SK-N-SH (cell line): ENCODE measurements at places on chromosomes 7 and 10. TPM values are rescaled to one million over a fixed set of nuclear protein-coding genes. Genes with fewer than 3 reads are reported as not detected.
A peak's percentile ranks its signal among the peaks of the same experiment; 100 is the strongest.

The SFXN3 gene
- polyA plus RNA-seq: 142 and 229 TPM in 2 replicates

The SLC13A4 gene
- 0.23 and 0.30 TPM in 2 replicates for polyA plus RNA-seq

The ZEB1 gene
- polyA plus RNA-seq: 5.4 and 6.6 TPM in 2 replicates

The CTTNBP2 gene
- polyA plus RNA-seq: not detected in 2 replicates

GRCh38 chr7:77538281-77539212 is 1.5 kb downstream of the PTPN12 start:
- peak; percentile 73 for DNase-seq

DNA sequence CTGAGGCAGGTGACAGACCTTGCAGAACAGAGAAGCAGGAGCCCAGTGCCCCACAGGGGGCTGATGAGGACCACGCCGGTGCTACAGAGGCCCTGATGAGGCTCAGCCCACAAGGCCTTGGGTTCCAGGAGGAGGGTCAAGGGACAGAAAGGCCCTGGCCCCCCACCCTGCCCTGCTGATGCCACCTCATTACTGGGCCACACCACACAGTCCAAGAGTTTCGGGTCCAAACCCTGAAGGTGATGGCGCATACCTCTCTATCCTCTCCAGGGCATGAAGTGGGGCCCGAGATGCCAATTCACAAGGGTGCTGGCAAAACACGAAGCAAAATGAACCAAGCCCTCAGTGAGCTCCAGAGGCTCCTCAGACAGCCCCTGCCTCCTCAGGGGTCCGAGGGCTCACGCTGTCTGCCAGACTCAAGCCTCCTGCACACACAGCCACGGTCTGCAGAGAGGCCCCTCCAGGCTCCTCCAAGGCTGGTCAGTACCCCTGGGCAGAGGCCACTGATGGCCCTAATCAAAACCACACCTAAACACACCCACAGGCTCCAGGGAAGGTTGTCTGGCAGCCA is 32.3 kb downstream of the RASGEF1A start:
- no peak for DNase-seq

DNA sequence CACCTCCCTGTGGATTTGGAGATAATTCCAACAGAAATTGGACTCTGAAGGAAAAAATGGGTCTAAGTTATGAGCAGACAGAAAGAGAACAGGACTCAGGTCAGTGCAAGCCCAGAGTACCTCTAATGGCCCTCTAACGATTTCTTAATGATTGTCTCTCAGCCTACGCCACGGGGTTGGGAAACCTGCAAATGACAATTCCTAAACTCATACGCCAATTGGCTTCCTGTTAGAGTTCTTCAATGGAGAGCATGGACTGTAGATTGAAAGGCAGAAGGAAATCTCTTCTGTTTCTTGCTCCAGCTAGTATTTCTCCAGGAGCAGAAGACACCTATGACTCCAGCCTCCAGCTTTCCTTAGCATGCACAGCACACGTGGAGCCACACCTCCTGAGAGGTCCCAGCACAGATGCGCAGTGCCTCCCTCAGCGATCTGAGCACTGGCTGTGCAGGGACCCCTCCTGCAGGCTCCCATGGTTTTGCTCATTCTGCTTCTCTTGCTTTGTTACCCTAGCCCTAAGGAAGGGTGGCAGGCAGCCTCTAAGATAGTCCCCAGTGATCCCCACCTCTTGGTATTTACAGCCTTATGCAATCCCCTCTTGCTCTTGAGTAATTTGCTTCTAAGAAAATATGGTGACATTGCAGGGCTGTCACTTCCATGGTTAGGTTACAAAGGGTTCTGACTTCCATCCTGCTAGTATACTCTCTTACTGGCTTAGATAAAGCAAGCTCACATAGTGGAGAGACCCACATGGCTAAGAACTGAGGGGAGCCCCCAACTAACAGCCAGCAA is 30.1 kb downstream of the DENND11 start:
- no peak for DNase-seq

- DNase-seq: no peak
These were observed 7.0 kb upstream of the HPS1 start for GRCh38 chr10:98453729-98454128.

The FAM24B gene
- 8.8 and 9.2 TPM in 2 replicates for polyA plus RNA-seq

DNA sequence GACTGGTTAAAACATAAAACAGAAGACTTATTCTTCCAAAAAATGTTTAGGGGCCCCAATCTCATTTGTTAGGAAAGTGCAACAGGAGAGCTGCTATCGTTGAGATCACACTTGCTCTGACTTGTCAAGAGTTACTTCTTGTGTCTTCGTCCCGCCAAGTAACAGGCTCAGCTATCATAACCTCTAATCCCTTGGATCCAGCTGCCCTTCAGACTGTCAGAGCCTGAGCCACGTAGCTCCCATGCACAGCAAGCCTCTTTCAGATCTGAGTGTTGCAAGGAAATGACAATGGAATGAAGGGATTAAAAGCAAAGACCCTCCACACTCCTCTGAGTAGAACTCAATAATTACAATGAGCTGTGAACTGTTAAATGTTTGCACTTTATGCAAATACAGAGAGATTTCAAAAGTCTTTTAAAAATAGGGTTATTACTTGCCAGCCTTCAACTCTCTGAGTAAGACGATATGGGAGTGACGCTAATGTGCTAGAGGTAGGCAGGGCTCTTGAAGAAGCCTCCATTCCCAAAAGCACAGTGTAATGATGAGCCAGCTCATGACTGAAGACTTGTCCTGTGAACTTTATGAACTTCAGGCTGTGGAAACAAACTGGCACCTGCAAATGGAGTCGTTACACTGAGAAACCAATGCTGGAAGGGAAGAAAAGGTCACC is 28.4 kb upstream of the CDK13 start:
- DNase-seq: no peak

DNA sequence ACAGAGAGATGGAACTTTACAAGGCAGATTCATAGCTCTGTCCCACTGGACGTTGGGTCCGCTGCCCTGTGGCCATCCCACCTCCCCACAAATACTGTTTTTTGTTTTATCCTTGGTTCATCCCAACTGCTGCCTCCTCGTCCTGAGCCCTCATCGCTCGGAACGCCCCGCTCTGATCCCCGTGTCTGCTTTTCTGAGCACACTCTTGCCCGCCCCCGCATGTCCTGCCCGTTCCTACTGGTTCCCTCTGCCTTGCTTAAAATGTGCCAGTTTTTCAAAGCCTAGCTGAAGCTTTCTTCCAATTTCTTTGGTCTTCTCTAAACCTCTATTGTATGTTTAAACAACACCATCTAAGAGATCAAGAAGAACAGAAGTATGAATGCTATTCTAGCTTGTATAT is 19.4 kb downstream of the RNF32 start:
- no peak for DNase-seq
